HL-60 (cell line): ENCODE measurements at places on chromosomes 3 and 15.
A peak's percentile ranks its signal among the peaks of the same experiment; 100 is the strongest.

DNA sequence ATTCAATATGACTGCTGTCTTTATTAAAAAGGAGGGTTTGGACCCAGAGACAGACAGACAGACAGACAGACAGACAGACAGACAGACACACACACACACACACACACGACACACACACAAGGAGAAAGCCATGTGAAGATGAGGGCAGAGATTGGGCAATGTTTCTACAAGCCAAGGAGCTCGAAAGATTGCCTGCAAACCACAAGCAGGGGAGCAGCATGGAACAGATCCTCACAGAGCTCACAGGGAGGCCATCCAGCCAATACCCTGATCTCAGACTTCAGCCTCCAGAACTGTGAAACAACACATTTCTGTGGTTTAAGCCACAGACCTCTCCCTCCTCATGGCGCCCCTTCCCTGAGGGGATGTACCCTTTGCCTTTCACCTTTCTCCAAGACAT is 35.8 kb upstream of the ABHD2 start:
- DNase-seq, result peak; percentile 87

DNA sequence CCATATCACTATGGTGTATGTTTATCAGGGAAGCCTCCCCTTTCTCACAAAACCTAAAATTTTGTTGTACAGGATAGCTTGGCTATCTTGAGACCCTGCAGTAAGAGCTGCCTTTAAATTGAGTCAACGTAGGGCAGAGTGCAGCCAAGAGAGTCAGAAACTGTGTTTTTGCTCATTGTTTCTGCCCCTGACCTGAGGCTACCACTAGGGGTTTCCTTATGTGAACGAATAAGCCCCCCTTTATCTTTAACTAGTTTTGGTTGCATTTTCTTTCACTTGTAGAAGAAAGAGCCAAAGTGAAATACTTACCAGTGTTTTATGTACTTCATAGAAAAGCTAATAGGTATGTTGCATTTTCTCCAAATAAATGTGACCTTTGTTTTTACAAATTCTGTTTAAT is 149.9 kb upstream of the TMC3 start:
- DNase-seq, result no peak

DNA sequence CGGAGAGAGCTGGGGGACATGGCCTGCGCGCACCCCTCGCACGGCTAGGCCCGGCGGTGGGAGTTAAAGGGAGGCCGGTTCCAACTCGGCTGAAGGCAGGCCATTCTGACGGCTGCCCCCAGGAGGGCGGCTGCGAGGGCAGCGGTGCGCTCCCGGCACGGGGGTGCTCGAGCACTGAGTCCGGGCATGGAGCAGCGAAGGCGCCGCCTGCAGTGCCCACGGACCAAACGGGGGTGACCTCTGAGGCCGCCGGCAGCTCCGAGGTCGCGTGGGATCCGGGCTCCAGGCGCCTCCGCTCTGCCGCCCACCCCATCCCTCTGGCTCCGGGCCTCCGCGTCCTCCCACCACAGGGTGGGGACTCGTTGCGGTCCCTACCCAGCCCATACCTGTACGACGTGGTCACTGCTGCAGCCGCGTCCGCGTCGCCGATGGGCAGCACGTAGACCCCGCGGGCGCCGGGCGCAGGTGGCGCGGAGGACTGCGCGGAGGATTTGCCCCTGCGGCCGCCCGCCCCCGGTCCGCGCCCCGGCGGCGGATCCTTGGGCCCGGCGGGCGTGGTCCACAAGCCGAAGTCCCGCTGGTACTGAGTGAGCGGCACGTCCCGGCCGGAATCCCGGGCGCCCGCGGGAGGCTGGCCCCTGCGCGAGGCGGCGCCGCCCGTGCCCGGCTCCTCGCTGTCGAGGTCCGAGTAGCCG is 469 bp downstream of the MAP6D1 start:
- DNase-seq, result no peak

DNA sequence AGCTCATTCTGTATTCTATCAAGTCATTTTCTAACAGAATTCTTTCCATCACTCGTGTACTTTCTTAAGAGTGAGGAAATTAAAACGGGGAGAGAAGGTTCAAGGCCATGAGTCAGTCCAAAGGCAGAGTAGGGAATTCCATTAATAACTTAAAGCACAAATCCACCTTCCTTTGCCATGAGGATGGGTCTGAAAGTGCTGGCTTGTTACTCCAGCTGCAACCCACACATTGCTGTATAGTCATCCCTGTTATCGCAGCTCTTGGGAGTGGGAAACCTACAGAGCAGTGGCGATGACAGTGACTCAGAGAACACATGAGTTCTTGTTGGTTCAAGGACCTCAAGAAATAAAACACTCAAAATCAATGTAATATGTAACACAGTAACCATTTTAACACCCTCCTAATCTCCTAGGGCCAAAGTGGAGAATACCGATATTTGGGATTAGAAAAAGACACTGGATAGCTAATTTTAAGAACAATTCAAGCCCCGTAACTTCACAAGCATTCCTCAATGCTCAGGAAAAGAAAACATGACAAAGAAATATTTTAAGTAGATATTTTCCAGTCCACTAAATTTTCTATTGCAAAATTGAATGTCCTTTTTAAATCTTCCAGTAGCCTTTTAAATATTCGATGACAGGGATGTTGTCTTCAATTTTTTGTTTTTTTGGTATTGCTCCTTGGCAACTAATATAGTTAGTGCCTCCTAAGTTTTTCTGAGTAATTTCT is 179.9 kb upstream of the THBS1 start:
- no peak for DNase-seq

GRCh38 chr3:80439490-80439889 is 671.7 kb upstream of the ROBO1 start:
- no peak for DNase-seq

- no peak for DNase-seq
These were observed 122.6 kb upstream of the SLC6A11 start for GRCh38 chr3:10693457-10693856.

DNA sequence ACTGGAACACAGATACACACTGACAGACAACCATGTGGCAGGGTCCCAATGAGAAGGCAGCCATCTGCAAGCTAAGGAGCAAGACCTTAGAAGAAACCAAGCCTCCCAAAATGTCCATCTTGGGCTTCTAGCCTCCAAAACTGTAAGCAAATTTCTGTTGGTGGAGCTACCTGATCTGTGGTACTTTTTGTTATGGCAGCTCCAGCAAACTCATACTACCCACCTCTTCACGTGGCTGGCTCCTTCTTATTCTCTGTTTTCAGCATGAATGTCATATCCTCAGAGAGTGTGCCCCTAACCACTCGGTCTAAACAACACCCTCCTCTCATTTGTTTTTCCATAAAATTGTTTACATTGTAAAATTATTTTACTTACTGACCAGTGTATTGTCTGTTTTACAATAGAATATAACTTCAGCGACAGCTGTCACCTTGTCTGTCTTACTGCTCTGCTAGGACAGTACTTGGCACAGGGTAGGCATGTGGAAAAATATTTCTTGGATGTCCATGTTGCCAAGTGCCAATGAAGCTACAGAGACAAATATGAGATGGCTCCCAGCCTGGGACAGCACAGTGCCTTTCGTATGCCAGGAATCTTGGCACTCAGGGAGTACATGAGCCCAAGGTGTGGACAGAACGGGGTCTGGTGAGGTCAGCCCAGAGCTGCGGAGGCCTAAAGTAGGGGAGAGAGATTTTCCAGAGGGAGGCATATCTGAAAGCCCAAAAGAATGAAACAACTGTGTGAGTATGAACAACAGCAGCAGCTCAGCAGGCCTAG is 17.4 kb upstream of the SLC25A36 start:
- DNase-seq, result no peak

GRCh38 chr15:85854345-85855097 is 59.8 kb upstream of the KLHL25 start:
- peak; percentile 52 for DNase-seq

GRCh38 chr3:55333923-55334322 is 153.2 kb downstream of the WNT5A start:
- DNase-seq, result no peak

- DNase-seq, result peak; percentile 11
These were observed 19.0 kb downstream of the SYNM start for GRCh38 chr15:99123713-99124451.

DNA sequence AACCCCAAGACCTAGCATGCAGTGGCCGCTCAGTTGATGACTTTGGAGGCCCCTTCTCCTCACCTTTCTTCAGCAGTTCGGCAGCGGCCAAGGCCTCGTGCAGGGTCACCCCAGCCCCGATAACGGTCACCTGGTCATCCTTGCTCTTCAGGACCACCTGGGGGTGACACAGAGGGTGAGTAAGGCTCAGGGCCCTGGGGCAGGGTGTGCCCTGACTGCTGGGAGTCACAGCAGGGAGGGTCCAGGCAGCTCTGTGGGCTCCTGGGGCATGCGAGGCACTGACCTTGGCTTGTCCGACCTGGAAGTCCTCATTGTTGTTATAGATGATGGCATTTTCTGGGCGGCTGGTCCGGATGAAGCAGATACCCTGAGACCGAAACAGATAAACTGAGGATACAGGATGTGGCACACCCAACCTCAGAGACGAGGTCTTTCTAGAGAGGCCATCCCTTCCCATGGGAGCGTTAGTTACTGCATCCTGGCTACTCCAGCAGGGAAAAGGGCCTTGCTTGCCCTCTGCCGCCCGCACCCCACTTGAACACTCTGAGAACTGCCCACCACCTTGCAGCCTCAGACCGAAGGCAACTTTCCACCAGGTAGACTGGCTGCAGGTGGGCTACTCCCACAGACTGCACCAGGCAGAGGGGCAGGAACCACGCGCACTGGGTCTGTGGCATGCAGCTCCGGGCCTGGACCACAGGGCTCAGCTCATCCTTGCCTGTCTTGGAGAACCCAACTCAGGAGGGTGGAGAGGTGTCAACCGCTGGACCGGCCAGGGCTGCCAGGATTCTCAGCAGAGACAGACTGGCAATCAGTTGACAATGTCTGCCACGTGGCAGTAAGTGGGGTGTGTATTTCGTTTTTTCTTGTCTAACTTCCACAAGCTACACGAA is 27.6 kb downstream of the TKT start:
- DNase-seq, result no peak

- no peak for DNase-seq
These were observed 28.3 kb downstream of the EHHADH start for GRCh38 chr3:185225523-185225922.

DNA sequence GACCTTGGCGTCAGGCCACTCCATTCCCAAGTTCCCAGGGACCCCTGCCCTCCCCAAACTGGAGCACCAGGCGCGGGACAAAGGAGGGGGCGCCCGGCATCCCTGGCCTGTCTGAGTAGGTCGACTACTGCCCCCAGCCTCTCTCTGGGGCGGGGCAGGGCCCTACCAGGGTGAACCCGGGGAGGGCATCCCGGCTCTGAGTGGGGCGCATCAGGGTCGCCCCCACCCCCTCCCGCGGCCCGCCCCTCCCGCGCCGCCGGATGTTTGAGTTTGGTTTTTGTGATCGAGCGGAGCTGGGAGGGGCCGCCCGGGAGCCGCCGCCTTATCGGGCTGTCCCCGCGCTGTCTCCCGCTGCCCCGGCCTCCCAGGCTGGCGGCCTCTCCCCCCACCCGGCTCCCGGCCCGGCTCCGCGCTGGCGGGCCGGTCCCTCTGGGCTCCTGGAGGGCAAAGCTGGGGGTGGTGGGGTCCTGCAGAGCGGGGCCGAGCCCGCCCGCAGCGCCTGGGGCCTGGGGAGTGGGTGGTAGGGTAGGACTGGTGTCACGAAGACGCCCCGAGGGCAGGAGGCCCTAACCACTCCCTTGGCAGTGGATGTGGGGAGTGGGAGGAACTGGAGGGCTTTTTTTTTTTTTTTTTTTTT is 47.2 kb upstream of the SMAD6 start:
- DNase-seq, result no peak

DNA sequence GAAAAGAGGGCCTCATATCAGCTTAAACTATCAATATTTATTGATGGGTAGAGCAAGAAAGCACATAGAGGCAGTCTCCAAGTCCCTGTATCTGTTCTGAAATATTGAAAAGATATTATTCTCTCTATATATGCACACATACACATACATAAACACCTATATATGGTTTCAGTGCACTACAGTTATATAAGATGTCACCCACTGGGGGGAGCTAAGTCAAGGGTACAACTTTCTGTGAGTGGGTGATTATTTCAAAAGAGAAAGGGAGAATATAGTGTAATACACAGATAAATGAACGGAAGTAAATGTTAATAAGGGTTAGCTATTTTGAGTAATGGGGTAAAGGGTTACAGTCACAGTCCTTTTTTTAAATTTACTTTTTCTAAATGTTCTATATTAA is 8.8 kb downstream of the SNTN start:
- DNase-seq, result no peak

DNA sequence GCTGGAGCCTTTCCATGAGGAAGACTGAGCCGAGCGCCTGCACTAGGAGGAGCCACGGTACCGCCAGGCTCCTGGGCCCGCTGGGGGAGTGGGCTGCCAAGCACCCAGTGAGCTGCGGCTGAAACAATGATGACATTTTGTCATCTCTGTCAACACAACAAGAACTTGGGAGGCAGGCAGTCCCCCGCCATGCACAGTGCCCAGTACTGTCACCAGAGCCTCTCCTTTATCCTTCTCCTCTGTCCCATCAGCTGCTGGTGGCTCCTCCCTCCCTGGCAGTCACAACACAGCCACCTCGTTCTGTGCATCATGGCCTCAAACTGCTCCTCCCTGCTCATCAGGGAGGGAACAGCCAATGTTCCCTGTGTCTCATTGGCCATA is 34.0 kb upstream of the PCSK6 start:
- DNase-seq, result no peak

DNA sequence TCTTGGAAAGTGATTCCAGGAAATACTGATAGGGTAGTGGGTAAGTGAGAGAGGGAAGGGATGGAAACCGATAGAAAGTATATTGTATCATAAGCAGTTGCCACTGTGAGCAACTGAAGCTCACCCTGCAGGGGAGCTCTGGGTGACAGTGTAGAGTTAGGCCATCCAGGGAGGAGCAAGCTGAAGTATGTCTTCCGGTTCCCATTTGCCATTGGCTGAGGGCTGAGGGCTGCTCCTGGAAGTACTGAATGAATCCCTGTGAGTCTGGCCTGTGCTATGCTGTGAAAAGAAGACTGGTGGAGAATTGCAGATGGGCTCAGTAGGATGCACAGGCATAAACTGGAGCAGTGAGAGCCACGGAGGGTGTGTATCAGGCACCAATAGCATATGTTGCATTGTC is 348.3 kb downstream of the MFSD1 start:
- no peak for DNase-seq

GRCh38 chr15:88982304-88982945 is 69.2 kb upstream of the MFGE8 start:
- no peak for DNase-seq
